ENCODE measurements at places on chromosomes 5 and 9.

DNA sequence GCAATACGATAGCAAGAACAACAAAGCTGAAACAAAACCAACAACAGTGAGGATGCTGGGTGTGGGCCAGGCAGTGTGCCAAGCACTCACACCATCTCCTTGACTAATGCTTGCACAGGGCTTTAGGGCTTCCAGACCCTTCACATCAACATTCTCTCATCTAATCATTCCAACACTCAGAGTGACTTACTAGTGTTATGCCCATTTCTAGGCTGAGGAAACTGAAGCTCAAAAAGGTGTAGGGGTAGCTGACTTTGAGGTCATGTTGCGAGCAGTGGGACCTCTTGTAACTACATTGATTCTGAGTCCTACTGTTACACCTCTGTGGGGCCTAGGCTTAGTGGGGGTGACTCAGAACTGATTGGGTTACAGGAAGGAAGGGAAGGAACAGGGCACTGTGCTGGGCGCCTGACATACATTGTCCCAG, 9.7 kb downstream of the ANGPTL2 start:
- DNase-seq = no peak

DNA sequence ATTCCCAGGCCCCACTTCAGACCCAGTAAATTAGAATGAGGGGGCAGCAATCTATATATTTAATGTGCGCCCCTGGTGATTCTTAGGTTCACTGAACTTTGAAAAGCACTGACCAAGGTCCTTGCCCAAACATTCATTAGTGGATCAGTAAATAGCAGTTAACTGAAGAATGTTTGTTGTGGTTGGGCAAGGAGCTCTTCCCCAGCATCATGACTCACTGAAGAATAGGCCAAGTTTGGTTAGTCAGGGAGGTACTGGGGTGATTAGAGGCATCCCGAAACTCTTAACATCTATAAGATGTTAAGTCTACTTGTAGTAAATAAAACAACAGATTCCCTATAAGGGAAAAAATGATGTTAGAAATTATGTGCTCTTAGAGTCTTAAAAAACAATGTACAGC, 833 bp upstream of the MROH2B start:
- DNase-seq = no peak

- no peak for DNase-seq
Observed at GRCh38 chr5:124718380-124718789, 28.1 kb downstream of the ZNF608 start.

DNA sequence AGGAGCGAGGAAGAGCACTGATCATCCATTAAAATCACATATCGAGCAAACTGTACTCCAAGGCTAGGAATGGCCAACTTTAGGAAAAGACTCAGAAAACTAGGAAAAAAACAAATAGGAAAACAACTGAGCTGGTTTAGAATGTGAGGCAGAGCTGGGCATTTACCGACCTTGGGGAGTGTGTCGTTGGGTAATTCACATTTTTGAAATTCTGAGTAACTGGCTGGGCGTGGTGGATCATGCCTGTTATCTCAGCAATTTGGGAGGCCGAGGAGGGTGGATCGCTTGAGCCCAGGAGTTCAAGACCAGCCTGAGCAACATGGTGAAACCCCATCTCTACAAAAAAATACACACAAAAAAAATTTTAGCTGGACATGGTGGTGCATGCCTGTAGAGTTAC, 70.1 kb downstream of the ZFAND5 start:
- no peak for DNase-seq

GRCh38 chr5:141245250-141245717, at the start of gene PCDHB15:
PCDHB15 (plus strand) TSS chr5:141245395; CDS start chr5:141245579, 184 bp downstream.
- peak; percentile 14 for DNase-seq

DNA sequence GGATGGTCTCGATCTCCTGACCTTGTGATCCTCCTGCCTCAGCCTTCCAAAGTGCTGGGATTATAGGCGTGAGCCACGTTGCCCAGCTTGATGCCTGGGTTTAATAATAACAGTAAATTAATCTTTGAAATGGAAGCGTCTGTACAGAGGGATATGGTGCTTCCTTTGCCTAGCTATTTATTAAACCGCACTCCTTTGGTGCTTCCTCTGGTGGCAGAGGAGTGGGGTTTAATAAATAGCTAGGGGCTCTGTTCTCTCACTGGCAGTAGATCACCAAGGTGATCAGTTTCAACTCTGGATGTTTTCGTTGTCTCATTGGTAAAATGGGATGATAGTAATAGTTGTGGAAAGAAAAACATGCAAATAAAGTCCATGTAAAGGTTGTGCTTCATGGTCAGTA, 1122.5 kb upstream of the WWC1 start:
- no peak for DNase-seq

- DNase-seq = no peak
Observed at GRCh38 chr5:14707811-14708390, 43.4 kb downstream of the OTULIN start.

DNA sequence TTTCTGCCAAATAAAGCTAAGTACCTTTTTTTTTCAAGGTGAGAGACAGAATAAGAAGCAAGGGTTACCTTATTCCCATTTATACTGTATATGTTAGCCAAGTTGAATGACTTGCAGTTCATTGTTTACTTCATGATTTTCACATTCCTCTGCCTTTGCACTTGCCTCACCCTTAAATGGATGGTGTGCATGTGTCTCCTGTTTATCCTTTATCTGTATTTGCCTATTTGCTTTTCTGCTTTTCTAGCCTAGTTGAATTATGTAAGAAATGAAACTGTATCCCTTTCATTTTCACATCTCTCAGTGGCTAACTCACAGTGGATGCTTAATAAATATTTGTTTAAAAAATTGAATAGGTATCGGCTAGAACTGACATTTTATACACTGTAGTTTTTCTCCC, 200.8 kb upstream of the ST8SIA4 start:
- no peak for DNase-seq

DNA sequence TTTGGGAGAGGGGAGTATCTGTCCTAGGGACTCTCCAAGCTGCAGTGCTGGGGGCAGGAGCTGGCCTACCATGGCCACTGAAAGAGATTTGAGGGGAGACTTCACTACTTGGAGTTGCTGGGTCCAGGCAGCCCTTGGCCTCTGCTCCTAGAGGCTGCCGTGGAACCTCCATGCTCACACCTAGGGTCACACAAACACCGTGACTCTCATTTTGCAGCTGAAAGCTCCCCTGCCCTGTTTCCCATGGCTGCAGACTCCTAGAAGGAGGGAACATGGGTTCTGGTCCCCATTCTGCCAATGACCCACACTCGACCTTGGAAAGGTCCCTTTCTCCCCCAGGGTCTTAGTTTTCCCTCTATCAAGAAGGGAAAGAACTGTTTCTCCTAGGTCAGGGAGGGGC, 147.1 kb upstream of the PPP1R26 start:
- DNase-seq = no peak

DNA sequence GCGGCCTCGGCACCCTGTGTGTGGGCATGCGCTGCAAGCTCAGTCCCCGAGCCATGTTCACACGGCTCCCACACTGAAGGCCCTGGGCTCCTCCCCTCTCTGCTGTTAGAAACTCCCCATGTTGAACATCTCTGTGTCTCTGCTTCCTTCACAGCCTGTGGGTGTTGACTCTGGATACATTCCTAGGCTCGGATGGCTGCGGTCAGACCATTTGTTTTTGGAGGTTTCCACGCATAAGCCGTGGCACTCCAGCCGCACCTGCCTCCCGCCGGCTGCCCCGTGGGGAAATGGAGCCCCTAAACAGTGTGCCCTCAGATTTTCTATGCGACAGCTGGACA, 31.2 kb upstream of the LRRC14B start:
- no peak for DNase-seq

DNA sequence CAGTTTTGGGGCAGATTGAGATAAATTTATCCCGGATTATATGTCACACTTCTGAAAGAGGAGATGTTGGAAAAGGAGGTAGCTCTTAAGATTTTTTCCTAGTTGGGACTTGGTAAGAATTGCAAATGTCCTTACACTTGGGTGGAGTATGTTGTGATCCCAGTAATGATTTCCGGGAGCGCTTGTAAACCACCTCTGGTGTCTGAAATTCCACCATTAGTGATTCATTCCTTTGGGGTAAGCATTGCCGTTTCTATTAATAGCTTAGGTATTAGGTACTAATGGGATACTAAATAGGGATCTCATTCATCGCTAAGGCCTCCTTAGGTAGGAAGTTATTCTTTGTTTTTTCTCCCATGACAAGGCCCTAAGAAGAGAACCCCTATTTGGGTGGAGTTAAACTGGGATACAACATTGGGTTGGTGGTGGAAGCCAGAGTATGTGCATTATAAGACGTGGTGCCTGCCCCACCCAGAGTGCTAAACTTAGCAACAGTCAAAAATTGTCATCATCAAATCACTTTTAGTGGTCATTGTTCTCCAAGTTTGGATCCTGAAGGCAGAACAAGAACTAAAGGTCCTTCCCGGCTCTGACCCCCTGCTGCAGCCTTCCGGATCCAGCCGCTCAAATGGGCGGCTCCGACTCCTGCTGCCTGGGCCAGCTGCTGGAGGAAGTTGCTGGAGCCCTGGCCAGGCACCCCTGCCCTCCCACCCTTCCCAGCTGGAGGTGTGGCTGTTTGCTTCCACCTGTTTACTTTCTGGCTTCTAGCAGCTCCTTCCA, 31.7 kb upstream of the DAB2IP start:
- no peak for DNase-seq

GRCh38 chr5:74948031-74948546, 81.9 kb upstream of the FAM169A start:
- no peak for DNase-seq

- DNase-seq = no peak
Observed at GRCh38 chr5:172771439-172772111, 580 bp upstream of the DUSP1 start.

- DNase-seq = no peak
Observed at GRCh38 chr5:122153230-122153629, 23.9 kb downstream of the ZNF474 start.

DNA sequence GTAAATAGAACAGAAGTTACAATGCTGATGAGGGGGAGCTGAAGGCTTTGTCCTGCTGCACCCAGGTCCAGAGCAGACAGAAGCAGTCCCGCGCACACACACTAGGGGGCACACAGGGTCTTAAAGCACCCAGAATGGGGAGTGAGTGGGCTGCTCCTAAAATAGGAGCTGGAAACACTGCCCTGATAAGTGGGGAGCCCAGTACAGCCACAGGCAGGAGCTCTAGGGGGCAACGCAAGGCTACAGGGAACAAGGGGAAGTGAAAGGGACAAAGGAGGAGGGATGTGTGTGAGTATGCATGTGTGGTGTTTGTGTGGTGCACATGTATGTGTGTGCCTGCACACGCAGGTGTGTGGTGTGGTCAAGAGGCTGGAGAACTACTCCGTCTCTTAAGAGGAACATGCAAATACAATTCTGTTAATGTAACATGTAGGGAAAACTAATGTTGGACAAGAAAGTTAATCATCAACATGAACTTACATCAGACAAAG, 191.5 kb downstream of the ROR2 start:
- DNase-seq = peak; percentile 67

GRCh38 chr5:35623991-35624390, 6.3 kb downstream of the SPEF2 start:
- no peak for DNase-seq

- no peak for DNase-seq
Observed at GRCh38 chr9:12964271-12964670, 189.5 kb downstream of the LURAP1L start.

DNA sequence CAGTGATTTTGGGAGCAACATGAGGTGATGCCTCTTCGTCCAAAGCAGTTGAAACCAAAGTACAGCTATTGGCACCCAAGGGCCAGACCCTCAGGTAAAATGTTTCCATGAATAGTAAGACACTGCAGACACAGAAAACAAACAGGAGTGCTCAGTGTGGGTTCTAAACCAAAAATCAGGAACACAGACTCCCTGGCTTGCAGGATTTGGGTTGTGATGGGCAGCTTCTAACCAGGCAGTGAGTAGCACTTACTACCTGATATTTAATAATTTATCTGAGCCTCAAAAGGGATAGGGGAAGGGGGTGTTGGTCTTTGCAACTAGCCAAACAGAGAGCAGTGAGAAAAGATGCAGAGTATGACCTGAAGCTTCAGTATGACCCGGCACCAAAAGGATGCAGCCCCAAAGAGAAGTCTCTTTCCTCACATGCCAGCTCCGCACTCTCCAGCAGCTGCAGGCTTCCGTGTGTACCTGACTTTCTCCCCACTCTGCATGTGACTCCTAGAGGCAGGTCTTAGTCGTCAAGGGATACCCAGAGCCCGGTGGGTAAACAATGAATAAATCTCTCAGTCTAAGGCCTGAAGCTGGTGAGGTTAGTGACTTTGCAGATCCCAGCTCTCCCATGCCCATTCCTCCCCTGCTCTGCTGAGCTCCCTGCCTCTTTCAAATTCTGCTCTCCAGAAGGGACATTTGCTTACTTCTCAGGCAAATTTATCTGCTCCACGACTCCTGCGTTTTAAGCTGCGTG, 105.4 kb upstream of the SPOCK1 start:
- DNase-seq = no peak

GRCh38 chr5:34563931-34564709, 92.0 kb upstream of the RAI14 start:
- no peak for DNase-seq

DNA sequence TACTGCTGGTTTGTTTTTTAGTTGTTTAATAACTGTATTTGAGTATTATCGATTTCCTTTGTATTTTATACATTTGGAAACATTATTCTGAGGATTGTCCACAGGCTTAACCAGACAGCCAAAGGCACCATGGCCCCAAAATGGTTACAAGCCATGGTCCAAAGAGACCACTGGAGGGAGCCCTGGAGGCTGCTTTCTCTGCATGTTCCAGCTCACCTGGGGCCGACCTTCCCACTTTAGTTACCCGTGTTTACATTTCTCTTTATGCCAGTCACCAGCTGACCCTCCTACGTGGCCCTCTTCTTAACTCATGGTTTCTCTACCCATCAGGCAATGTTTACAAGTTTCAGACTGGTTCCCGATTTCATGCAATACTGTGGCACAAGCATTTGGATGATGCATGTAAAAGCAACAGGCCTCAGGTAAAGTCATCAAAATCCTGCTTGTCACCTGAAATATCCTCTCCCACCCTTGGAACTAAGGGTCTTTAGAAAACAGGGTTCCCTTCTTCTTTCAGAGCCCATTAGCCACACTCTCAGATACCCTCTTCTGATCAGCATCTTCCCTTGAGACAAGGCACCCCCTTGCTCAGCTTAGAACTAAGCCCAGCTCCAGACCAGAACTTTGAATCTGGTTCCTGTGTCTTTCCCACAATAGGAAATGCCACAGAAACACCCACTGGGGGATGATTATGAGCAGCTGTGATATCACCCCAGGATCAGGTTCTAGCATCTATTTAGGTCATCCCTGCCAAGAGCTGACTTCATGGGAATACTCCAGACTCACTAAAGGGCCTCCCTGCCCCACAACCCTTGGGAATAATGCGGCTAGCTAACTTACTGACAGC, 49.9 kb upstream of the GARNL3 start:
- DNase-seq = peak; percentile 77

- no peak for DNase-seq
Observed at GRCh38 chr5:34484216-34484920, 171.8 kb upstream of the RAI14 start.

DNA sequence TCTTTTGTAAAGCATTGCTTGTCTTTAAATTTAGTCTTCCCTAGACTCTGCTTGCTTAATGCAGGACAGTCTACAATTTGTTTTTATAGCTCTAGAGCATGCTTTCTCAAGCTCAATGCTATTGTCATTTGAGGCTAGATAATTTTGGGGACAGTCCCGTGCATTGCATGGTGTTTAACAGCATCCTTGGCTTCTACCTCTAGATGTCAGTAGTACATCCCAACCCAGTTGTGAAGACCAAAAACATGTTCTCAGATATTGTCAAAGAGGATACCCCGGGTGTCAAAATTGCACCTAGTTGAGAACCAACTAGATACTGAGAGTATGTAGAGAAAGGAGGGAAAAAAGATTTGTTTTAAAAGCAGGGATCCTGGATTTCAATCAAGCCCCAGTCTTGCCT, 277.5 kb downstream of the CEMIP2 start:
- DNase-seq = no peak

- no peak for DNase-seq
Observed at GRCh38 chr5:16579142-16579847, 37.5 kb downstream of the RETREG1 start.

Measured in activated CD4-positive, alpha-beta T cell treated with anti-CD3 and anti-CD28 coated beads for 48 hours (primary cell).